Stomach (tissue), 19 donors: ENCODE measurements at places on chromosomes 11 and 22. TPM values are rescaled to one million over a fixed set of nuclear protein-coding genes. Genes with fewer than 3 reads are reported as not detected.

CECR2 gene
- total RNA-seq, result 3.1 TPM

- H3K36me3 ChIP-seq, result no peaks in the 10 kb centered on the region
- H3K27me3 ChIP-seq, result no peaks in the 10 kb centered on the region
- no peak overlapping the region for H3K27ac ChIP-seq
- no peaks in the 10 kb centered on the region for H3K4me1 ChIP-seq
These were observed 10.2 kb upstream of the ARHGAP42 start for GRCh38 chr11:100676901-100677300.

SLC15A3 gene
- 29.5 TPM for total RNA-seq

CDC42EP2 gene
- not detected for total RNA-seq

- no peak for DNase-seq
- no peak overlapping the region for H3K4me3 ChIP-seq
- H3K27ac ChIP-seq, result no peak overlapping the region
- H3K36me3 ChIP-seq, result no peaks in the 10 kb centered on the region
- peaks cover 46% of the 10 kb centered on the region for H3K4me1 ChIP-seq
These were observed 52.0 kb upstream of the SHISAL1 start for GRCh38 chr22:44364751-44365130.
